ENCODE measurements at places on chromosomes 1 and 21.
A peak's percentile ranks its signal among the peaks of the same experiment; 100 is the strongest.

- no peak for DNase-seq
Observed at GRCh38 chr1:17510138-17510537, 29.4 kb upstream of the ARHGEF10L start.

GRCh38 chr1:87338566-87338965 is 9.9 kb downstream of the LMO4 start:
- DNase-seq: peak; percentile 18

GRCh38 chr1:66292944-66293343 is 241.0 kb upstream of the SGIP1 start:
- no peak for DNase-seq

DNA sequence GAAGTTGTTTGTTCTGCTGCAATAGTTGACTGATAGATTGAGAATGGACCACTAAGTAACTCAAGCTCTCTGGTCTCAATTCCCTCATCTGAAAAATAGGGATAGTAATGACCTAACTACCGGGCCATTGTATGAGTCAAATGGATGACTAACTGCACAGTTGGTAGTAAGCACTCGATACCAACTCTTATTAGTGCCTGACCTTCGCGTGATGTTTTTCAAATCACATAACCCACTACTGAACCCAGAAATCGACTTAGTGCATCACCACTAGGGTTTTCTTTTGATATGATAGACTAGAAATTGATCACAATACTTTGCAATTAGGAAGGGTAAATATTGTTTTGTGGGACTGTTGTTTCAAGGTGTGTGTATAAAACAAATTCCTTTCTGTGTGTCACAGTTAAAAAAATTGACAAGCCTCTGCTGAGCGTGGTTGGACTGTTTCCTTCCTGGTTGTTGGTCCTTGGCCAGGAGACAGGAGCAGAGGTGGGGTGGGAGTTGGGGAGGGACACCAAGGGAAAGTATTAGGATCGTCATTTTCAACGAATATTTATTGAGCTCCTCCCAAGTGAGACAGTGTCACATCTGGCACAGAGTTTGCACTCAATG is 54.0 kb upstream of the LRP8 start:
- no peak for DNase-seq

- DNase-seq: no peak
Observed at GRCh38 chr1:204114606-204115005, 37.2 kb downstream of the ETNK2 start.

- DNase-seq: peak; percentile 57
Observed at GRCh38 chr21:42395302-42395701, 550 bp downstream of the TMPRSS3 start.

DNA sequence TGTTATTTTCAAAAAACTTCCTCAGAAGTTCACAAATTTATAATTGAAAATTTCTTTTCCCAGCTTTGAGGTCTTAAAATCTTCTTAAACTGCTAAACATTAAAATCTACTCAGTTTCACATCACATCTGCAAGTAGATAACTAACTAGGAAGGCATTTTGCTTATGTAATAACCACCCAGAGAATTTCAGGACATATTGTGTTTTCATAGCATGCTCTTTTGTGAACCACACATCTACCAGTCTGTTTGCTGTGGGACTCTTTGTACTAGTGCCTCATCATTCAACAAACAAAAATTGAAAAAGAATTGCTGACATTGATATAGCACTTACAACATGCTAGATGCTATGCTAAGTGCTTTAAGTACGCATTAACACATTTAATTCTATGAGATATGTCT is 31.6 kb upstream of the C1orf146 start:
- DNase-seq: no peak

DNA sequence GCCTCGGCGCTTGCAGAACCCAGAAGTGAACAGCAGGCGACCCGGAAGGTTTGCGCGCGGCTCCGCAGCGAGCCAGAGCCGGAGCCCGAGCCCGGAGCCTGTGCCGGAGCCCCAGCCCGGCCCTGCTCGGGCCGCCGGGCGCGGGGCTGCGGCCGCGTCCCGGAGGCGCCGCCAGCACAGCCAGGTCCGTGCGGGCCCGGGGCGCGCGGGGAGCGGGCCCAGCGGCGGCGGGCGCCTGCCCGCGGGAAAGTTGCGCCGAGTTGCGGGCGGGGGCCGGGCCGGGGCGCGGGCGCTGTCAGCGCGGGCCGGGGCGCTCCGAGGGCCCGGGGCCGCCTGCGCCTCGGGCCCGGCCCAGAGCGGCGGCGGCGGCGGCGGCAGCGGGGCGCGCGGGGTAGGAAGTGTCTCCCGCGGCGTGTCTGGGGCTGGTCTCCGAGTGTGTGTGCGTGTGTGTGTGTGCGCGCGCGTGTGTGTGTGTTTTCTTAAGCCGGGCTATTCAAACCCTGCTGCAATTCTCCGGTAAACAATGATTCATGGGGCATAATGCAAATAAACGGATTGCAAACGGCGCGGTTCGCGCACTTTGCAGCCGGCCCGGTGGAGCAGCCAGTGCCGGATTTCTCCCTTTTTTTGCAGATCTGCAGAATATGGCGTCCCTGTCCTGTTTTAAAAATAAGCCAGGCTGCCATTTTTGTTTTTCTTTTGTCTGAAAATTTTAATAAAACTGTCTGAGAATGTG is at the start of gene ZNF362:
ZNF362 (plus strand) TSS at position 22 of the 736 bp plus-strand sequence. CDS start 14,083 bp downstream, outside the sequence.
- DNase-seq: peak; percentile 49

DNA sequence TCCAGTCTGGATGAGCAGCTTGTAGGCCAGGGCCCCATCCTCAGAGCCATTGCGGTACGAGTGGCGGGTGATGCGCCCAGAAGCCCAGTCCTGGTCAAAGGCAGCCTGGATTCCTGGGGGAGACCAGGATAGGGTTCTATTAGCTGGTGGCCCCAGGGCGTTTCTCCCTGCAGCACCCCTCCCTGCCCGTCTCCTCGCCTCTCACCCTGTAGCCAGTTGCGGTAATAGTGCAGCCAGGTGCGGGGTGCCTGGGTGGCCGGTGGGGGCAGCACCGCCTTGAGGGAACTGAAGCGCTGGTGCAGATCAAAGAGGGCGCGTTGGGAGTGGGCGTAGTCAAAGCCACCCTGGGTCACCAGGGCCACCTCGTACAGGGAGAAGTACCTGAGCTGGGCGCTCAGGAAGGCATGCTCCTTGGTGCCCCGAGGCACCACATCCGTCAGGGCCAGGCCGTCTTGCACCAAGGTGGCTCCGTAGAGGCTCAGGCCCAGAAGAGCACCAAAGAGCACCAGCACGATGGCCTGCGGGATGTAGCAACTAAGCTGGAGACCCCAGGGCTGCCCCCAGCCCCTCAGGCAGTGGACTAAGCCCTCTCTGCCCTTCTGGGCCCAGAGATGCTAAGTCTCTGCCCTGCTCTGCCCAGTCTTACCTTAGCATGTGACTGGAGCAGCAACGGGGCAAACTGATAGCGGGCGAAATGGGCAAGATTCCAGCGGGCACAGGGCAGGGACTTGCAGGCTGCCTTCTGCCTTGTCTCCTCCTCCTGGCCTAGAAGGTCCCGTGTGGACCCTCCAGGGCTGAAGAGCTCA is 15.7 kb downstream of the PTCH2 start:
- no peak for DNase-seq

- no peak for DNase-seq
Observed at GRCh38 chr1:25031601-25031965, 101.5 kb upstream of the RUNX3 start.

- no peak for DNase-seq
Observed at GRCh38 chr1:94248956-94249688, 11.7 kb upstream of the ARHGAP29 start.

GRCh38 chr1:228219245-228219961 is 11.6 kb downstream of the OBSCN start:
- no peak for DNase-seq

- no peak for DNase-seq
Observed at GRCh38 chr1:79239840-79240239, 233.3 kb upstream of the ADGRL4 start.

DNA sequence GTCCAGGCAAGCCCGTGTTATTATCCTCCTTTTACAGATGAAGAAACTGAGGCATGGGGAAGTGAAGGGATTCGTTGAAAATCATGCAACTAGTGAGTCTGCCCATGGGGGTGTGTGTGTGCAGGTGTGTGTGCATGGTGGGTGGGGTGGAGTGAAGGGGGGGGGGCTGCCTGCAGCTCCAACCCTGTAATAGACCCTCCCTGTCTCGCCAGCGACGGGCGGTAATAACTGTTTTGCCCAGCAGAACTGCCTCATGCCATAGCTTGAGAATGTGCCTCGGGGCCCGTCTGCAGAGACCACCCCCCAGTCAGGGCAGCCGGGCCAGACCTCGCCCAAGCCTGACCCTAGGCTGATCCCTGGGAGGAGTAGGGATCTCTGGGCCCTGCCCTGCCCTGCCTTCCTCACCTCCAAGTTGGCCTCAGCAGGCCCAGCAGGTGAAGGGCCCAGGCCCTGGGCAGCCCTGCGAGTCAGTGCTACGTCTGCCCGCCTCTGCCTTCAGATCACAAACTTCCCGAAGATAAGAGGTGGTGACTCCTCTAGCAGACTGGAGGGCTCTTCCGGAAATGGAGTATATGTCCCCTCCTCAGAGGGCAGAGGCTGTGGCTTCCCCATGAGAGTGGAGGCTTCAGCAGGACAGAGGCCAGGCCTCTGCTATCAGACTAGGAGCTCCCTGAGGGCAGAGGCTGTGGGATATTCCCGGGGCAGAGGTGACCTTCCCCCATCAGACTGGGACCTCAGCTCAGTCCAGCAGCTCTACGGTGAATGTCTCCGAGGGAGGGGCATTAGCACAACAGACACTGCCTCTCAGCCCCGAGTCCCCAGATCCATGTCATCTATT is 15.7 kb upstream of the EPHA2 start:
- DNase-seq: no peak

- no peak for DNase-seq
Observed at GRCh38 chr1:237938553-237938952, 47.8 kb upstream of the ZP4 start.

DNA sequence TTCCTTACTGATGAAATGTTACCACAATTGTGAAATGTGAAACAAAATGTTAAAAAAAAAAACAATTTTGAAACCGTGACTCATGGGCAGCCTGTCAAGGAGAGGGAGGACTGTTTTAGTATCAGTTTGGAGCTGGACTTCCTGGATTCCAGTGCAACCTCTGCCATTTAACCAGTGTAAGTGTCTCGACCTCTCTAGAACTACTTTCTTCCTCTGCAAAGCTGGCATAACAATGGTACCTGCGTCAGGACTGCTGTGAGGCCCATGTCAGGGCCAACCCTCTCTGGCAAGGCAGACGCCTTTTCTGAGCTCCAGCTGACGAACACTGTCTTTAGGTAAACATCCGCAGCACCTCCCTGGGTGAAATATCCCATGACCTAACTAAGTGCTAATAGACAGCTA is 20.9 kb downstream of the URB1 start:
- no peak for DNase-seq

DNA sequence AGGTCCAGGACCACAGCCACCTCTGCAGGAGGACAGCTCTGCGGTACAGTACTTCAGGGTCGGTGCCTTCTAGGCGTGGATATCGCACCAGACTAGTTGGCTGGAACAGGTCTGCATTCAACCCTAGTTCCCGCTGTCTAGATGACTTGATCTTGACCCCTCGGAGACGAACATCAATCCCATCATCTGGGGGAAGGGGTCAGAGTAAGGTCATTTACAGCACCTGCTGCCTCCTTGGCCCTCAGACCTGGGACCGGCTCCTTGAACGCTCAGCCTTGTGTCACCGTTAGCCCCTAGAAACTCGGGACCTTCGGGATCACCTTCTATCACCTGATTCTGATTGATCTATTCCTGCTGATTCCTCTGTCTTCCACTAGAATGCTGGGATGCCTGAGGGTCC is 2.6 kb downstream of the HECTD3 start:
- DNase-seq: no peak

- no peak for DNase-seq
Observed at GRCh38 chr1:204663644-204664383, 21.7 kb downstream of the LRRN2 start.

DNA sequence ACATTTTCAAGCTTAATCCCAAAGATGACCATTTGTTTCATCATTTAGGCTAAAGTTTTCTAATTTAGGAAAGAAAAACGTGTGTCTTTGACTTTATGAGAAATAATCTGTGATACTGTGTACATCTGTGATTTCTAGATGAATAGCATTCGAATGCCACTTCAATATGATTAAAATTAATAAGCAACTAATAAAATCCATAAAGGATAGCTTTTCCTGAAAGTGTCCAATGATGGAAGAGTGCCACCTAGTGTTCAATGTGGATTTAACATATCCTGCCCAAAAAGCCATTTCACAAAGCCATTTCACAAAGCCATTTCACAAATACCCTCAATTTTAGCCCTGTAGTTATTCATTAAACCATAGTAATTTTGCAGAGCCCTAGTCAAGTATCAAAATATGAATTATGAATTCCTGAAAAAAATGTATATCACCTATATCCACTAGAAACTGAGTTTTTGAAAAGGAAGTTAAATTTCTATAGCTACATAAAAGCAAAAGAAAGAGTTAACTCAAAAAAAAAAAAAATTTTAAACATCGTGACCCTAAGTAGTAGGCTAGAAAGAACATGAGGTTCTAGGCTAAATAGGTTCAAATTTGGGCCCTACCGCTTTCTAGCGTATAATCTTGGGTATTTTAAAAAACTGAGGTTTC is 19.1 kb downstream of the NME7 start:
- peak; percentile 72 for DNase-seq

DNA sequence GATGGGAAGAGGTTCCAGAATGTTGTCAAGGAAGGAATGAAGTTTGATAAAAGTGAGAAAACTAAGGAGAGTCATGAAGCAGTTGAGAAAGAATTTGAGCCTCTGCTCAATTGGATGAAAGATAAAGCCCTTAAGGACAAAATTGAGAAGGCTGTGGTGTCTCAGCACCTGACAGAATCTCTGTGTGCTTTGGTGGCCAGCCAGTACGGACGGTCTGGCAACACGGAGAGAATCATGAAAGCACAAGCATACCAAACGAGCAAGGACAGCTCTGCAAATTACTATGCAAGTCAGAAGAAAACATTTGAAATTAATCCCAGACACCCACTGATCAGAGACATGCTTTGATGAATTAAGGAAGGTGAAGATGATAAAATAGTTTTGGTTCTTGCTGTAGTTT is 142.8 kb downstream of the CDC7 start:
- no peak for DNase-seq

DNA sequence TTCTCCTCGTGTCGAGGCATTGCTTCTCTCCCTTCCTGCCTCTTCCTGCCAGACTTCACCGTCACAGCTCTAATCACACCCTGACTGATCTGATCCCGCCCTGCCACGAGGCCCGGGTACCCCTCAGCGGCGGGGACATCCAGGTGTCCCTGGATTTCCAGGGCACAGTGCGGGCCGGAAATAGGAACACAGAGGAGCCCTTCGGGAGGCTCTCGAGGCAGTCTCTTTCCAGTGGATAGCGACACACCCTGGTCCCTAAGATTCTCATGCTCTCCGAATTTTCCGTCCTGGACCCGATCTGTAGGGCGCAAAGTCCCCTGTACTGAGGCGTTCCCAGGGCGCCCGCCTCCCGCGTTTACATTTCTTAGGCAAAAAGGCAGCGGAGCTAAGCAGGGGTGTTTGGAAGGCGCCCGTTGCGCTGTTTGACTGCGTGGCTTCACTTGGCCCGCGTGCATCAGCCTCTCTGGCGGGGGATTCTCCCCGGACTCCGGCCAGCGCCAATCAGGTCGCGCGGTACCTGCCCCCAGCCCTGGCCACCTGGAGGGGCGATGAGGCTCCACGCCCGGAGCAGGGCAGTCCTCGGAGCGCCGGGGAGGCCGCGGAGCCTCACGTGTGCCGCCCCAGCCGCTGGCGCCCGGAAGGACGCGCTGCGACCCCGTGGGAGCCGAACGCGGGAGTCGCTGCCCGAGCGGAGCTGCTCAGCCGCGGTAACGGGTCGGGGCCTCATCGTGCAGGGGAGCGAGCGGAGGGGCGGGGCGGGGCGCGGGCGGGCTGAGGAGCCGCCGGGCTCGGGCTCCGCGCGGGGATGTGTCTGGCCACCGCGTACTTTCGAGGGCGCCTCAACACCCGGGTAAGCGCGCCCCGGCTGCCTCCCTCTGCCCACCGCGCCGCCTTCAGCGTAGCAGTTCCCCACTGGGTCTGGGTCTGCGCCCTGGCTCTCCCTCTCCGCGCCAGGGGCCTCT is at the start of gene FAM163A:
FAM163A (plus strand) TSS at position 575 of the 962 bp plus-strand sequence. CDS start 69,807 bp downstream, outside the sequence.
- peak; percentile 49 for DNase-seq
